GM04503 (cell line): ENCODE measurements at places on chromosomes 4 and X.
A peak's percentile ranks its signal among the peaks of the same experiment; 100 is the strongest.

DNA sequence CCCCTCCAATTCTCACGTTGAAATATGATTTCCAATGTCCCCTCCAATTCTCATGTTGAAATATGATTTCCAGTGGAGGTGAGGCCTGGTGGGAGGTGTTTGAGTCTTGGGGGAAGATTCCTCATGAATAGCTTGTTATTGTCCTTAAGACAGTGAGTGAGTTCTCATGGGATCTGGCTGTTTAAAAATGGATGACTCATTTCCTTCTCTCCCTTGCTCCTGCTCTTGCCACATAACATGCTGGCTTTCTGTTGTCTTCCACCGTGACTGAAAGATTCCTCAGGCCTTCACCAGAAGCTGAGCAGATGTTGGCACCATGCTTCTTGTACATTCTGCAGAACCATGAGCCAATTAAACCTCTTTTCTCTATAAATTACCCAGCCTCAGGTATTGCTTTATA is 346.8 kb upstream of the TECRL start:
- DNase-seq, result no peak

GRCh38 chrX:31099536-31100090 is 27.8 kb upstream of the FTHL17 start:
- no peak for DNase-seq

DNA sequence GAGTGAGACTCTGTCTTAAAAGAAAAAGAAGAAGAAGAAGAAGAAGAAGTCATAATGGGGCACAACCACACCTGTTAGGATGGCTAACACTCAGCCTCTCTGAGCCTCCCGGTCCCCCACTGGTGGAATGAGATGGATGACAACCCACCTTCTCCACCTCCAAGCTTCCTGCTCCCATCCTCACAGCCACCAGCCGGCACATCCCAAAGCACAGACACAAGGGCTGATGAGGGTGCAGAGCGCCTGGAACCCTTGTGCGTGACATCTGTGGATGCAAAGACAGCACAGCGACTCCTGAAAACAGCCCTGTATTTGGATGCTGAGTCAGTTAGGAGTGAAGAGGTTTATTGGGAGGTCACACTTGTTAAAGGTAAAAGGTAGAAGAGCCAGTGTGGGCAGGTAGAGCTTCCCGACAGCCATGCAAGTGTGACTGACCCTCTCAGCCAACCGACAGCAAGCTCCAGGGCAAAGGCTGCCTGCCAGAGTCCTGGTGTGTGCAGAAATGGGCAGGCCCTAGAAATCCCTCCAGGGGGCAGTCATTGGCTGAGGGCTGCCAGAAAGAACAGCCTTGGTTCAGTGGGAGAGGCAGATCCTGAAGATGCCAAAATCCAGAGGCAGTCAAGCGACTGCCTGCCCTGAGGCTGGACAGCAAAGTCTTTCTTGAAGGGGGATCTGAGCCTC is 26.6 kb upstream of the MAN2B2 start:
- DNase-seq, result no peak

GRCh38 chr4:117908306-117909207 is 125.7 kb upstream of the NDST3 start:
- DNase-seq, result no peak

GRCh38 chrX:95350774-95351488 is 1333.7 kb upstream of the DIAPH2 start:
- DNase-seq, result no peak

- no peak for DNase-seq
Measured at GRCh38 chr4:98284640-98285046, 23.5 kb downstream of the RAP1GDS1 start.

- DNase-seq, result no peak
Measured at GRCh38 chr4:81566161-81566591, 94.5 kb upstream of the RASGEF1B start.

DNA sequence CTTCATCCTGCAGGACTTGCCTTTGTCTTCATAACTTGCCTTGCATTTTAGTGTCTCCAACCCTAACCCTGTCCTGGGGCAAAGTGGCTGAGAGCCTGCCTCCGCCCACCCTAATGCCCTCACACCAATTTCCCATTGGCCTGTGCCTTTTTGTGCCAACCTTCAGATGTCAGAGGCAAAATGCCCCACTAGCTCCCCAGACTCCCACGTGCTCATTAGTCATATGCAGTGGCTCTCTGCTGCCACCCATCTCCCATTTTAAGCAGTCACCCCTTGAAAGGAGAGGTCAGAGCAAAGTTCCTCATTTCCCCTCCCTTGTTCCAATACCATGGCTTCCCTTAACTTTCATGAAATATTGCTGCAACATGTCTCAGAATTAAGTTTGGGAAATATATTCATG is 74.8 kb upstream of the PASD1 start:
- no peak for DNase-seq

- DNase-seq, result peak; percentile 41
Measured at GRCh38 chrX:134600714-134601113, 57.6 kb downstream of the PLAC1 start.

- DNase-seq, result no peak
Measured at GRCh38 chr4:80072228-80072743, 743 bp downstream of the ANTXR2 start.
